T-helper 17 cell (primary cell): ENCODE measurements at places on chromosomes 12 and 14.

GRCh38 chr12:58487255-58487654 lies 433.0 kb downstream of the LRIG3 start:
- DNase-seq, result no peak

DNA sequence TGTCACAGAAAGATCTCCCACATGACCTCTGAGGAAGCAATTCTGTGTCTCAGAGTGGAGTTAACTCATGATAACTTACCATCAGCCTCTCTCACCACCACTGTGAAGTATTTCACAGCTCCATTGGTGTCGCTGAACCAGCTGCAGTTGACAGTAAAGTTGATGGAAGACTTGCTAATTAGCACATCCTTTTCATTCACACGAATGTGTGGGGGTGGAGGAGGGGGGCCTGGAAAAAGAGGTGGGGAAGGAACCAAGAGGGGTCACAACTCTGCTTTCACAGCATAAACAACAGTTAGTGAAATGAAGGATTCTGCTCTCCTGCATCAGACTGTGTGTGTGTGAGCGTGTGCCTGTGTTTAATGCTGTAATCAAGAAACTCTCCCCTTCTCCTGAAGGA lies 82.1 kb downstream of the PTPRB start:
- no peak for DNase-seq

- no peak for DNase-seq
These were observed 39.0 kb downstream of the NID2 start for GRCh38 chr14:52029881-52030280.

DNA sequence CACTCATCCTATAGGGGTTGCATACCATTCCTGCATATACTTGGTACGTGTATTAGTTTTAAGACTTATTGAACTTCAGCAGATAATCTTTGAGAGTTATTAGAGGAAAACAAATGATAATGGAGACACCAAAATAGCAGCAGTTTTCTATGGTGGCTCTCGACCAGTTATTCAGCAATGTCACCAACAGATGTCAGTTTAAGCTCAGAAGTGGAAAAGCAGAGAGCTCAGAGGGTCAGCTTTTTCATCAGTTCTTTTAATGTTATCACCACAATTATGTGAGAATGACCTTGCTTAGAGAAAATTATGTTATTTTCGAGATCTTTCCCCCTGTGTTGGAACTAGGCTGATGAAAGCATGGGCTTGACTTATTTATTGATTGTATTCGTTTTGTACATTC lies 32.0 kb downstream of the PTPN11 start:
- no peak for DNase-seq

DNA sequence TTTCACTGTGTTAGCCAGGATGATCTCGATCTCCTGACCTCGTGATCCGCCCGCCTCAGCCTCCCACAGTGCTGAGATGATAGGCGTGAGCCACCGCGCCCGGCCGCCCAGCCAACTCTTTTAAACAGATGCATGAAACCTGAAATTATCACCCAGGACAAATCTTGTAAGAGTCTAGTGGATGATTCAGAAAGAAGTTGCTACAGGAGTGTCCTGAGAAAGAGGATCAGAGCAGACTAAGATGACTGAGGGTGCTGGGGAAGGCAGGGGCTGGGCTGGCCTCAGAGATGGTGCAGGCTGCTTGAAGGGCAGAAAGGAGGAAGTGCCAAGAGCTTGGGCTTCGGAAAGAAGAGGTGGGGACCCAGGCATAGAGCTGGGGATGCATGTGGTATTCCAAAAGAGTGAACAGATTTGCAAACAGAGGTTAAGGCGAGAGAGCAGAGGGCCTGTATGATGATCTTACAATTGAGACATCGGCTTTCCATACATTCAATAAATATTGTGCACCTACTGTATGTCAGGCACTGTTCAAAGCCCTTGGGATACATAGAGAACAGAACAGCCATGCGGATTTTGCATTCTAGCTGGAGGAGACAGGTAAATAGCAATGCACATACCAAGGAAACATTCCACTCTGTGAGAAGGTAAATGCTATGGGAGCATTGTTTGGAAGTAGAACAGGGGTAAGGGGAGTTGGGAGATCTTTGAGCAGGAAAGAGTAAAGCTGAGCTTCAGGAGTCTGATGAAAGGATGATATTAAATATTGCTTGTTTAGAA lies 7.4 kb upstream of the CD9 start:
- DNase-seq, result no peak

GRCh38 chr14:94381149-94382030 lies 7.0 kb downstream of the SERPINA1 start:
- DNase-seq, result no peak

DNA sequence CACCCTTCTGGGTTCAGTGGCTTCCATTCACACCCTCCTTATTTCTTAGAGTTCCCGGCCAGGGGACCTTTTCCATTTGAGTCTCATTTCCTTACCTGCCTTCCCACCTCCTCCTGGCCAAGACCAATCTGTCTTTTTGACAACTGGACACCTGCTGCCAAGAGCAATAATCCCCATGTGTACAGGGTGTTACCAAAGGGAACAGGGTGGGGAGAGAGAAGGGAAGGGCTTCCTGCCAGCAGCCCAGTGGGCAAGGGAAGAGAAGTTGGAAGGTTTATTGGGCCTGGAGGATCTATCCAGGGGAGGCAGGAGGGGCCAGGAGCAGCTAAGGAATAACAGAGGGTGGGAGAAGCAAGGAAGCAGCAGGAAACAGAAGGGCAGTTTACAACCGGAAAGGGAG lies 346.2 kb downstream of the C12orf75 start:
- DNase-seq, result no peak
